ENCODE measurements at places on chromosomes 16 and 17.

GRCh38 chr17:78977997-78978973 is 1.4 kb downstream of the LGALS3BP start:
- no peak for DNase-seq

DNA sequence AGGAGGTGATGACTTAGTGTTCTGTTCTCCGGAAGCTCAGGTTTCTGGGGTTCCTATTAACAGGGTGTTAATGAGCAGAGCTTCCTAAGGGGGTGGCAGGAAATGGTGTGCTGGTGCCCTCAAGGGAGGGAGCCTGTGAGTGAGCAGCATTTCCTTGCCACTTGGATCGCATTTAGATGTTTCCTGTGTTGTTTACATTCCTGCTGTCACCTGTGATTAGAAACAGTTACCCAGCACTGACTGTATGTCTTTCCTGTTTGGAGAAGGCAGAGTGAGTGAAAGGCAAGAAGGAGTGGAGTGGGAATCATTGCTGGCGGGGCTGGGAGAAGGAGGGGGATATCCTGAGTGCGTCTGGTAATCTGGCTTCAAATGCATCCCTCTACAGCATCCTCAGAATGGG is 214.6 kb downstream of the CCDC182 start:
- no peak for DNase-seq

DNA sequence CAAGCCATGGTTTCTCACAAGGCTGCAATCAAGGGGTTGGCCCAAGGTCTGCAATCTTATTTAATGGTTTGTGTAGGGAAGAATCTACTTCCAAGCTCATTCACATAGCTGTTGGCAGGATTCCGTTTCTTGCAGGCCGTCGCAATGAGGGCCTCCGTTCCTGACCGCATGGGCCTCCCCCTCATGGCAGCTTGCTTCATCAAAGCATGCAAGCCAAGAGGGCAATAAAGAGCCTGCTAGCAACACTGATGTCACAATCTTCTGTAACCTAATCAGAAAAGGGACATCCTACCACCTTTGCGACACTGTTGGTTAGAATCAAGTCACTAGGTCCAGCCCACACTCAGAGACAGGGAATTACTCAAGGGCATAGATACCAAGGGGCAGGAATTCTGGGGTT is 95.5 kb downstream of the CCT6B start:
- no peak for DNase-seq

- DNase-seq, result no peak
These were observed 173.4 kb downstream of the ZNF18 start for GRCh38 chr17:11823862-11824261.

GRCh38 chr16:17131351-17131750 is 339.4 kb downstream of the XYLT1 start:
- no peak for DNase-seq

DNA sequence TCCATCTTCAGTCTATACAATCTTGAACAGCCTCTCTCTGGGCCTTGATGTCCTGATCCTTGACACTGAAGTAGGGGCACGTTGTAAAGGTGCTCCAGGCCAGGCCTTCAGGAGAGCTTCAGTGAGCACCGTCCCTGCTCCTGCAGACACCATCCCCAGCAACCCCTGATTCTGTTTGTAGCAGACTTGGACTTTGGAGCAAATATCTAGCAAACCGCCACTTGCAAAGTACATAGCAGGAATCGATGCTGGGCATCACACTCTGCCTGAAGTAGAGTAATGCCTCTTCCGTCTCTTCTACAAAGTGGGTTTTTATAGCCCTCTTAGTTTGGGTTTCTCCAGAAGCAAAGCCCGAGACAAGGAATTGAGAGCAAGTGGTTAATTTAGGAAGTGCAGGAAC is 169.1 kb downstream of the SALL1 start:
- DNase-seq, result no peak

DNA sequence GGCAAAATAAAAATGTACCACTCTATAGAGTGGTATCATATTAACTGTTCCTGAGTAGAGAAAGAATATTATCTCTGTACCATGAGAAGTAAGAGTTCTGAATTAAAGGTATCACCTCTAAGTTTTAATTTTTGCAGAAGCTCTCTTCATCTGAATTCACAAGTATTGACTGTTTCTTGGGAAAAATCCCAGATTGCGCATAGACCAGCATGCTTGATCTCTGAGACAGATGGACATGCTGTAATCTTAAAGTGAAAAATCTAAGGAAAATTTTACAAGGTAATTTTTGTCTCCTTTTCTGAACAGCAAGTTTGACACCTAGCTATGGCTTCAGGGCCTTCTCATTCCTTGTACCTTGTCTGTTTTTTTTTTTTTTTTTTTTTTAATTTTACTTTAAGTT is 1050.7 kb upstream of the RBFOX1 start:
- no peak for DNase-seq

GRCh38 chr17:44197980-44198720 is 1.5 kb downstream of the ATXN7L3 start:
- DNase-seq, result no peak

DNA sequence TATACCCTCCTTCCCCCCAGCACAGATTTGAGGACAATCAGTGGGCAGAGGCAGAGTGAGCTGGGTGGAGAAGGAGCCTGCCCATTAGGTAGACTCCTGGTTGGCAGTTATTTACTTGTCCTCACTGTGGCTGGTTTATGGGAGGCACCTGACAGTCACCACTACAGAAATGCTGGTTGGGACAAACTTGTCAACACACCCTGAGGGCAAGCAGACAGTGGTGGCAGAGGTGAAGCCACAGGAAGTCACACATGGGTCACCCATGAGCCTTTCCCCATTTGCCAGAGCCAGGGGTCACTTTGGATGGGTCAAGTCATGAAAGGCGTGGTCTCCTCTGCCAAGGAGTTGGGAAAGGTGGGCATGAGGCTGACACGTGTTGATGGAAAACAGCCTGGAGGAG is 6.4 kb downstream of the SCNN1G start:
- DNase-seq, result no peak

DNA sequence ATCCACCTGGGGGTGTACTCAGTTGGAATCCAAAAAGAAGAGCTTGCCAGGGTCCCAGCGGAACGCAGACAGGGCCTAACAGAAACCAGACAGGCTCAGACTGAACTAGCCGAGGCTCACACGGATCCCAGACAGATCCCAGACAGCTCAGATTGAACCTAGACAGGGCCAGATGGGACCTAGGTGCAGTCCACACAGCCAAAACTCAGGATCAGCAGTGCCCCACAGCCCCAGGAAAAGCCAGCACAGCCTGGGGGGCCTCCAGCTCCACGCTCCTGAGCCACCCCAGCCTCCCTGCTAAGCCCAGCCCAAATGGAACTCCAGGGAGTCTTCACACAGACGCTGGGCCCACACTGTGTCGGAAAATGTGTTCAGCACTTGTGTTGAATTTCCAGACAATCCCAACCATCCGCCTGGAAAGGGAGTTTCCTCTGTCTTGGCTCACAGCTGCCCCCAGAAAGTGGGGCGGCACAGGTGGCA is 7.5 kb downstream of the STX1B start:
- no peak for DNase-seq

- no peak for DNase-seq
These were observed 286.6 kb upstream of the CCL2 start for GRCh38 chr17:33968350-33969044.

- no peak for DNase-seq
These were observed 30.6 kb upstream of the TNRC6C start for GRCh38 chr17:77927777-77928518.

DNA sequence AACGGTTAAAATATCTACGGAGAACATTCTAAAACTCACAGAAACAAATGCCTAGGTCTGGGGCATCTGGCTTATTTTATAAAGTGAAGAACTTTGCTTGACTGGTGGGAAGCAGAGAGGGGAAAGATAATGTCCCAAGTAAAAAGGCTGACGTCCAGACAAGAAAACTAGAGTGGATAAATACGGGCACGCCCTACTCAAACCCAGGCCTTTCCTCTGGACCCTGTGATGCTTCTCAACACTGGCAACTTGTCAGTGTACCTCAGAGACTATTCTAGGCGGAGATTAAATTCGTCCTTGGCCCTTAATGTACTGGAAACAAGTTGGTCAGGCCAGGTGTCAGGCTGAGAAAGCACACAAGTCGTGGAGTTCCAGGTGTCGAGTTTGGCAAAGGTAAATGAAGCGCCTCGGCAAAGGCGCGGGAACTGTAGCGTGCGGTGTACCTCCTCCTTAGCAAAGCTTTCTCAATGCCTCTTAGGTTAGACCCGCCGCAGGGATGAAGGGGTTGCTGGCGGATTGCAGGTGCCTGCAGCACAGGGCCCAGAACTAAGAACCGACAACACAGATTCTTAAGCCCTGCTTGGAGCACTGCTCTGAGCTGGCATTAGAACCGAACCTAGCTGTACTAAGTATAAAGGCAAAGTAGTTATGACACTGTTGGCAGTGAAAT is 668 bp upstream of the UNK start:
- DNase-seq, result no peak

DNA sequence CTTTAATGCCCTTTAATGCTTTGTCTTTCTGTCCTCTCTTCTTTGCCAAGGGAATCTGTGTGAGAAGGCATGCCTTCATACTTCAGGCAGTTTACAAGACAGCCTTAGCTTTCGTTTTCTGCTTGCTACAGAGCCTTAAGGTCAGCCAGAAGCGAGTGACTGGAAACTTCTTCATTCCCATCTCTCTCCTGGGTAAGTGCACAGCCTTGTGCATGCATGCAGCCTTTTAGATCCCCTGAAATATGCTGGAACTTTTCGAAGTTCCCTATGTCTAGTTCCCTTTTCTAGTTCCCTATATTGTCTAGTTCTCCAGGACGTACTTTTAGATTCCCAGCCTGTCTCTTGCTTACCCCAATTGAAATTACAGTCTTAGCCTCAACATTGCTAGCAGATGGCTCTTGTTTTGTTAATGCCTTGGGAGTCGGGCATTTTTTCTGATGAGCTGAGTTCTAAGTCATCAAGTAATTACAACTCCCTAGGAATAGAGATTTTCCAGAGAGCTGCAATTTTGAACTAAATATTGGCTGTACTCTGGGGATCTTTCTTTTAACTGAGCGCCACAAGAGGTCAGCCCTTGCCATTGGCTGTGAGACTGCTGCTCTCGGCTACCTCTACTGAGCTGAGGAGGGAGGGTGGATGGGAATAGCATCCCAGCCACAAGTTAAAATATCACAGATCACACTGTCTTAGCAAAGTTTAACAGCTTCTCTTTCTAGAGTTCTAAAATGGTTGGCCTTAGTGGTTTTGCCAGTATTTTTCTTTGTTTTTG is 22.7 kb upstream of the PPM1D start:
- no peak for DNase-seq

DNA sequence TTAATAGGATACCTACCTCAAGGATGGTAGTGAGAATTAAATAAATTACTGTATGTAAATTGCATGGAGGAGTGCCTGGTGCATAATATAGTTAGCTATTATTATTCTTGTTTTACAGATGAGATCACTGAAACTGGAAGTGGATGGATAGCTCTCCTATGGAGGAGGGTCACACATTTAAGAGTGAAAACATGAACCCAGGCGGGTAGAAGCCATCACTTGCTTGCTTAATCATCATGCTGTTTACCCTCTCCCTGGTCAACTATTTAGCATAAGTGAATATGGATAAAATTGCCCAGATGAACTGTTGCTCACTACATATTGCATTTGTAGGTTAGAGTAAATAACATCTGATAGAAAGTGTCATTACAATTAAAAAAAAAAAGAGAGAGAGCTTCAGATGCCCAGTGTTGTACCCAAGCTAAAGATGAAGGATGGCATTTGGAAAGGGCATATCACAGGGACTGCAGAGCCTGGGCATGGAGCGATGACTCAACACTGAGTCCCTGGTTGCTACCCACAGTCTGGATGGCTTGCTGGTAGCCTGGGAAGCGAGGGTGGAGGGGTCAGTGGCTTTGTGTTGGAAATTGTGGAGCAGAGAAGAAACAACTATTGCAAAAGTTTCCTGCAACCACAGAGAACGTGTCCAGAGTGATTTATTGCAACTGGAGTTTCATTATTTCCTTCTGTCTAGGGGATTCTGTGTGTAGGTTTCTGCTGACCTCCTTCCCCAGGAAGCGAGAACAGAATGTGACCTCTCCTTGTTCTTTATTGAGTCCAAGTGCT is 414.4 kb downstream of the SHISA9 start:
- DNase-seq, result no peak

DNA sequence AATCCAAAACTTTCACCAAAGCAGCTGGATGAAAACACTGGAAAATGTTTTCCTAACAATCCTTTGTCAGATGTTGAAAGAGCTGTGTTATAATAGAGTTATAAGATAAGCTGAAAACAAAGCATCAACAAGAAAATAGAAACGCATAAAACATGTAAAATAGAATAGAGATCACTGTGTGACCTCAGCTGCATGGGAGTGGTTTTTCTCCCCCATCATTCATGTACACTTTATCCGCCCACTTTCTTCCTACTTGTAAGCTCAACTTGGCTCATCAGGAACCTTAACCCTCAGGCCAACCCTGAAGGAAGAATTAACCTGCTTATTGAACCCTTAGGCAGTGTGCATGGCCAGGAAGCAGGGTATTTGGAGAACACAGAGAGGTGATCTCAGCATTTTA is 238.5 kb upstream of the PMFBP1 start:
- no peak for DNase-seq

GRCh38 chr17:79800325-79801155 is 3.7 kb upstream of the CBX8 start:
- DNase-seq, result no peak

DNA sequence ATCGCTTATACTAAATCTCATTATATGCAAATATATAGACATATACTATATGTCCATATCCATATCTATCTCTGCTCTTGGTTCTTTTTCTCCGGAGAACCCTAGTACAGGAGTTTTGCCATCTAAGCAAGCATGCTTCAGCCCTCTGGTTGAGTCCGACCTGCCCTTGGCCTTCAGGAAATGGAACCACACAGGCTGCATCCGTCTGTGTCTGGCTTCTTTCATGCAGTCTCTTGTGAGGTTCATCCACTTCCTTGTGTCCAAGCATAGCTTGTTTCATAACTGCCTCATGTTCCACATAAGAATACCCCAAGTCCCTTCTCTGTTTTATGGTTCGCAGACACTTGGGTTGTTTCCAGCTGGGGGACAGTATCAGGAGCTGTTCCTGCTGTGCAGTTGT is 16.8 kb downstream of the SNX20 start:
- no peak for DNase-seq

GRCh38 chr17:69198238-69198637 is 30.4 kb downstream of the ABCA10 start:
- DNase-seq, result no peak

DNA sequence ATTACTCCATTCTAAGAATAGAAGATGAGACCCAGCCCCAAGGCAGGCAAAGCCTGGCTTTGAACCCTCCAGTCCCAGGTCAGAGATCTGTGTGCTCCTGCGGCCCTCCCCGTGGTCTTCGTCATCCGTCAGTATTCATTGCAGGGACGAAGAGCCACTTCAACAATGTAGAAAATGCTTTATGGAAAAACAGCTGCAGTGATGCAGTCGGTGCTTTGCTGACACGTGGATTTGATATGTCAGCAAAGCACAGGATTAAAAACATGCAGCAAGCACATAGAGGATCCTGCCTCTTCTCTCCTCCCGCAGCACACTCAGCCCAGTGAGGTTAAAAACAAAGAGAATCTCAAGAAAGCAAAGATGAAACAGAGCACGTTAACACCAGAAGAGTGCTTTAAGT is 117.1 kb upstream of the AXIN2 start:
- DNase-seq, result no peak

- DNase-seq, result peak; percentile 56
These were observed 5.3 kb upstream of the WIPI1 start for GRCh38 chr17:68462381-68463210.

- DNase-seq, result no peak
These were observed 29.5 kb upstream of the MSI2 start for GRCh38 chr17:57226793-57227192.
